ENCODE measurements at places on chromosomes 3 and 15.
A peak's percentile ranks its signal among the peaks of the same experiment; 100 is the strongest.

DNA sequence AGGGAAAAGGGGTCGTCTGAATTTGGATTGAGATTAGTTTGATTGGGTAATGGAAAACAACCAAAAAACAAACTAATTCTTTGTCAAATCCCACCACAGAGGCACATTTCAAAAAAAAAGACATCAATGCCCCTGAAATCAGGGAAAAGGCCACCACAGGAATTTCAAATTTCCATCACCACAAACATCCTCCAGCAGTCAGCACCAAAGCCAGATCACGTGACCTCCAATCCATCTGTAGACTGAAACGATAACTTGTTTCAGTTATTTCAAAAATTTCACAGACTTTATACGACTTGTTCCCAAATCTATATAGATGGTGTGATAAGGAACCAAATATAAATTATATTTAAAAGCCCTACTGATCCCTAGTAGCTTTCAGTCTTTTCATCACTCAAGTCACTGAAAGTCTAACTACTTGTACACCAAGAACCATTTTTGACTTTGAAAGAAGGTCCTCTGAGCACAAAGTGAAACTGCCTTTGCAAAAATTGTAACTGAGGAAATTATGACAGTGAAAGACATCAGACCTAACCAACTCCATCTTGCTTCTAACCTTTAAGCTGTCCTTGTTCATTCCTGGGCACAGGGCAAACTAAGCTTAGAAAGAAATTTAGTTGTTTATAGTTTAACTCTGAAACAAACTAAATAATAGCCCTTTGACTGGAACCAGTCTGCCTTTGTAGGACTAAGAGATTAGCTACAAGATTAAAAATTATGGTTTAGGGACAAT lies 48.1 kb upstream of the PLCL2 start:
- no peak for DNase-seq

DNA sequence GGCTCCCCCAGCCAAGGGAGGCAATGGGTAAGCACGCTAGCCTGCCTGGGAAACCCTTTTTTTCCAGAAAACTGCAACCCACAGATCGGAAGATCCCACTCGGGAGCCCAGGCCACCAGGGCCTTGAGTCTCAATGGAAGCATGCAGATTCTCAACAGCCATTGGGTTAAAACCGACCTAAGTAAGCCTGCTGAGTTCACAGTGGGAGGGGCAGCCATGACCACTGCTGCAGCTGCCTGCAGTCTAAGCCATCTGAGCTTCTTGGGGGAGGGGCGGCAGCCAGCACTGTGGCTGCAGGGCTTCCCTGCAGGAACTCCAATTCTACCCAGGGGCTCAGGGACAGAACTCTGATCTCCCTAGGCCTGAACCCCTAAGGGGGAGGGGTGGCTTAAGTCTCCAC lies 82.0 kb downstream of the DPPA2 start:
- no peak for DNase-seq

- peak; percentile 52 for DNase-seq
Observed at GRCh38 chr3:46442576-46443530, 21.9 kb downstream of the LTF start.

GRCh38 chr15:57133127-57133968 lies 214.9 kb downstream of the TCF12 start:
- peak; percentile 23 for DNase-seq

DNA sequence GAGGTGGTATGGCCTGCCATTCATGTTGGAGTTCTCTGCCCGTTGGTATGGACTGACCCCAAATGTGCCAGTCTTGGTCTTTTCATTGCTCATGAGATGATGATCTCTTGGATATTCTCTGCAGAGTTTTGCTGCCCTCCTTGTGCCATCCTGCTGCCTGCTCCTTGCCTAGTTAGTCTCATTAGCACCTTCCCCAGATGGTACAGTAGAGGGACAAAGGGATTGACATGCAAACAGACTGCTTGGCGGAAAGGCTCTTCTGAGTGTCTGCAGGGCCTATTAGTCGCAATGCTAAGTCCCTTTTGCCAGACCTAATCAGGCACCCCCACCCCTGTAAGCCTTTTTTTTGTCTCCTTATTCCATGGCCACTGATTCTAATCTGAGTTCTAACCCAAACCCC lies 90.6 kb downstream of the ARNT2 start:
- DNase-seq, result no peak

DNA sequence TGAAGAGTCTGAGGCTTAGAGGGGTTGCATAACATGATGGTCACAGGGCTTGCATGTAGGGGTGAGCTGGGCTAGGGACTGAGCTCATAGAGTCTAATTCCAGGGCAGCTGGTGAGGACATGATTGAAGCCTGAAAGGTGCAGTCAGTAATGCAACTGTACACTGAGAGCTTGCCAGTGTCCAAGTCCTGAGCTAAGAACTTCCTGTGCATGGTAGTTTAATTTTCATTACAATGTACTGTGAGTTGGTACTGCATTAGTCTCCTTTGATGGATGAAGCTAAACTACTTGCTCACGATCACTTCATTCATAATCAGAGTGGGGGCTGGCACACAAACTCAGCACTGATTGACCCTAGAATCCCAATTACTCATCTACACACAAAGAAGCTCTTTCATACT lies 156.4 kb upstream of the CRBN start:
- DNase-seq, result no peak

DNA sequence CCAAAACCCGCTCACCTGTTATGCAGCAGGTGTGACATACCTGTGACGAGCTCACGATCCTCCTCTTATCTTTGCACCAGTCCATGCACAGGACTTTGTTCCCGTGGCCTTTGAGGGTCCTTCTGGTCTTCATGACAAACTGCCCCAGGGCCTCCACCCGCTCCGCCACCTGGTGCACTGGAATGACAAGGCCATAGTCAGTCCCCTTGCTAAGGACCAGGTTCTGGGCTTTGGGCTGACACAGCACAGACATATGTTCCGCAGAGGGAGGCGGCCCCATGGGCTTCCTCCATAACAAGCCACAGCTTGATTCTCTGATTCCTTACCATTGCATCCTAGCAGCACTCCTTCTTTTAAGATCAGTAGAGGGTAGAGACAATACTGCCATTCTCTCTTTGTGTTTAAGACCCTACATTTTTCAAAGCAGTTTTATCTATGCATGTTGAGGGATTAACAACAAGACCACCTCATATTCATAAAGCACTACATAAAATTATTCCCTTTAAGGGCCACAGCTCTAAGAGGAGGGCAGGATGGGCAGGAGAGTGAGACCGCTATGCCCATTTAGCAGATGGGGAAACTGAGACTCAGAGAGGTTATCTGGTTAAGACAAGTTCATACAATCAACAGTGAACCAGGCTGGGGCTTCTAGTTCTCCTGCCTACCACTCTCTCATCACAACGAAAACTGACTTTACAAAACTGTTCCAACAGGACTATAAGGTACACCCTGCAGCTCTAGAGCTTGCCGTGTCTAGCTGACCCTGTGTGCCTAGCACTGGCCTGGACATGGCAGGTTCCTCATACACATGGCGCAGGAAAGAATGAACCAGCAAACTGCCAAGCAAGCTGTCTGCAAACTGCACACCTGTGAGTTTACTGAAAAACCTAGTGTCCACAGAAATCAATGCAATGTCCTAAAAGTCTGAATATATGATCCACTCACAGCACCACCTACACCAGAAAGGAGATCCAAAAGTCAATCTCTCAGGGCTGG lies 37.0 kb downstream of the GNB5 start:
- DNase-seq, result no peak

- DNase-seq, result no peak
Observed at GRCh38 chr15:67054676-67055075, 10.7 kb upstream of the SMAD3 start.

Data from fibroblast of mammary gland (primary cell).